Fibroblast of lung (primary cell): ENCODE measurements at places on chromosomes 1 and 21.

- DNase-seq: no peak
- H3K36me3 ChIP-seq: no peaks in the 10 kb centered on the region
- no peaks in the 10 kb centered on the region for H3K27me3 ChIP-seq
- H3K4me3 ChIP-seq: no peak overlapping the region
- H3K27ac ChIP-seq: no peak overlapping the region
These were observed 17.3 kb upstream of the FGR start for GRCh38 chr1:27652111-27652864.

DNA sequence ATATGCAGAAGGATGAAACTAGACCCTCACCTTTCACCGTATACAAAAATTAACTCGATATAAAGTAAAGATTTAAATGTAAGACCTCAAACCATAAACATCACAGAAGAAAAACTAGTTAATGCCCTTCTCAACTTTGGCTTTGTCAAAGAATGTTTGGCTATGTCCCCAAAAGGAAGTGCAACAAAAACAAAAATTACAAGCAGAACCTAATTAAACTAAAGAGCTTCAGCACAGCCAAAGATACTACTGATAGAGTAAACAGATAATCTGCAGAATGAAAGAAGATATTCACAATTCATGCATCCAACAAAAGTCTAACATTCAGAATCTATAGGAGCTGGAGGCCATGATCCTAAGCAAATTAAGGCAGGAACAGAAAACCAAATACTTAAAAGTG, 824.6 kb upstream of the NEGR1 start:
- no peak overlapping the region for H3K27ac ChIP-seq
- H3K27me3 ChIP-seq: no peaks in the 10 kb centered on the region
- no peaks in the 10 kb centered on the region for H3K36me3 ChIP-seq
- H3K4me1 ChIP-seq: no peaks in the 10 kb centered on the region

DNA sequence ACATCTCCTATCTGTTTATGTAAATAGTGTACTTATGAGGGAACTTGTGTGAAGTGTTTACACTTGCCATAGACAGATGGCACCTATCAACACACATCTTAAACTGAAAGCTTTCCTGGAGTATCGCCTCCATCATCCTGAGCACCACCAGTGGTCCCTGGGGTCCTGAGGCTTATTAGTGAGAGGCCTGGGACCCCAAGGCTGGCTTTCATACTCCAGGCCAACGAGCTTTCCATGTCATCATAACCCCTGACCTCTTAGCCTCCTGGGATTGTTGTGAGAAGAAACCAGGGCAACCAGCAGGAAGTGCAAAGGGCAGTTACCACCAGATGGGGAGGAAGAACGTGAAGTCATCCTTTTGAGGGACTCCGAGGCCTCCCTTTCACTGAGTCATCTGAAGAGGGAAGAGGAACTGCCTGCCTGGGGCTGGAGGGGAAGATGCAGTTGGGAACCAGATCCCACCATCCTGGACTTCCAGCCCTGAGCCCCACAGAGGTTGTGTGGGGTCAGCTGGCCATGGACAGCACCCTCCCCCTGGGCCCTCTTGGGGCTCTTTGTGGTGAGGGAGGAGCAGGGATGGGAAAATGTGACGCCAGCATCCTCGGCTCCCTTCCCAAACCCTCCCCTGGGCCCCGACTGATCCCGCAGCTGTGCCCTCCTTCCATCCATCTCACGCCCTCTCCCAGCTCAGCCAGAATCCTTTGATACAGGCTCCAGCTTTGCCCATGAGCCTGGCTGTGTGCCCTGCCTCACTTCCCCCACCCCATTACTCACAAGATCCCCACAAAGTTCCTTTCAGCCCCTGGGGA, 5.8 kb downstream of the INKA2 start:
- peaks cover 37% of the 10 kb centered on the region for H3K4me1 ChIP-seq
- peaks cover 2% of the 10 kb centered on the region for H3K36me3 ChIP-seq
- DNase-seq: peak; percentile 96
- no peak overlapping the region for H3K4me3 ChIP-seq

- no peaks in the 10 kb centered on the region for H3K36me3 ChIP-seq
- H3K27ac ChIP-seq: peak overlapping the region; percentile 79
- no peak overlapping the region for H3K4me3 ChIP-seq
- H3K27me3 ChIP-seq: no peaks in the 10 kb centered on the region
These were observed 25.6 kb upstream of the ZNF436 start for GRCh38 chr1:23395154-23395724.
